ENCODE measurements at places on chromosomes 5 and 9.

DNA sequence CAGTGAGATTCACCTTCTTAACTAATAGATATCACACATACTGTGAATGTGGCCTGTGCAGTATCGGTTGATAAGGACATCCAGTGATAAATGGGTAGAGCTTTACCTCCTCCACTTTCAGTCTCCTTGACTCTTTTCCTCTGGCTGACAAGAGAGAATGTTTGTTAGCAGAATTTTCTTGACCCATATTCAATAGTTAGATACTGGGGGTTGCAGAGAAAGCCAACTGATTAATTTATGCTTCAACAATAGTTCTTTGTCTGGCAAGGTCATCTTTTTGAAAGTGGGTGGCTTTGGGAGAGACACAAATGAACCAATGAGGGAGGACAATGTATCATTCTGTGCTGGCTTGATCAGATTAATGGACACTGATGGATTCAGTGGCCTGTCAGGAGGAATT is 30.3 kb downstream of the TTC23L start:
- no peak for DNase-seq

- no peak for DNase-seq
Observed at GRCh38 chr9:72952914-72953313, at the start of gene ALDH1A1. TSS of gene ALDH1A1 (minus strand) at chr9:72953053. CDS start at chr9:72953000, 53 bp downstream.

DNA sequence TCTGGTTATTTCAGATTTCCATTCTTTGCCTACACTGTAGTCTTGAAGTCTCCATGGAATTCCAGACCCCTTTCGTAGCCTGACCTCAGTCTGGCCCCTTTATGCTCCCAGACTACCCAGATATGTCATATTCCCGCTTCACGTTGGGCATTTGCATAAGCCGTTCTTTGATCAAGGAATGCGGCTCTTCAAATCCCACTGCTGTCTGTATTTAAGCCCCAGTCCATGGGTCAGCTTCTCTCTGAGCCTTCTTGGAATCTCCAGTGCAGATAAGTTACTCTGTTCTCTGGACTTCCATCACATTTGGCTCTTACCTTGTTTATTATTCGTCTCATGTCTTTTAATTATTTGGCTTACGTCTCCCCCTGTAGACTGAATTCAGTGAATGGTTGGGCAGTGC is 97.4 kb downstream of the PARP8 start:
- DNase-seq = no peak

- no peak for DNase-seq
Observed at GRCh38 chr5:106656821-106657220, 1013.9 kb downstream of the EFNA5 start.

Measured in AG04449 (cell line).